PC-3 (cell line): ENCODE measurements at places on chromosomes 2 and 18.
A peak's percentile ranks its signal among the peaks of the same experiment; 100 is the strongest.

GRCh38 chr2:177818412-177818811, 254.2 kb downstream of the PDE11A start:
- no peak for DNase-seq

DNA sequence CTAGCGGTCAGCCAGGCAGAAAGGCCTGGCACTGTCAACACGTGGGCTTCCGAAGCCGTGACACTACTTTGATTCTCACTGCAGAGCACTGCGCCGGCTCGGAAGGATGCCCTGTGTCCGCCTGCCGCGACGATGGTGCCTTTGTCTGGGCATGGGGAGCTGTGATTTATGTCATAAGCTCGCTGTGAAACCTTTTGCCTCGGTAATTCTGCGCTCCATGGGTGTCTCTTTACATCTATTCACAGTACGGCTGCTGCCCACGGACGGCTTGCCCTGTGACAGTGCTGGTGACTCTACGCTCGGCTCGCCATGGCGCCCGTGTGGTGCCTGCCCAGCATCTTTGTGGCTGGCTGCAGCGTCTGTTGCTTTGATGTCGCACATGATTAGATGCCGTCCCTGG, 43.1 kb upstream of the GBX2 start:
- DNase-seq, result no peak

GRCh38 chr18:57137847-57138246, 9.0 kb upstream of the BOD1L2 start:
- no peak for DNase-seq

GRCh38 chr2:58900246-58901027, 659.3 kb upstream of the FANCL start:
- DNase-seq, result no peak

DNA sequence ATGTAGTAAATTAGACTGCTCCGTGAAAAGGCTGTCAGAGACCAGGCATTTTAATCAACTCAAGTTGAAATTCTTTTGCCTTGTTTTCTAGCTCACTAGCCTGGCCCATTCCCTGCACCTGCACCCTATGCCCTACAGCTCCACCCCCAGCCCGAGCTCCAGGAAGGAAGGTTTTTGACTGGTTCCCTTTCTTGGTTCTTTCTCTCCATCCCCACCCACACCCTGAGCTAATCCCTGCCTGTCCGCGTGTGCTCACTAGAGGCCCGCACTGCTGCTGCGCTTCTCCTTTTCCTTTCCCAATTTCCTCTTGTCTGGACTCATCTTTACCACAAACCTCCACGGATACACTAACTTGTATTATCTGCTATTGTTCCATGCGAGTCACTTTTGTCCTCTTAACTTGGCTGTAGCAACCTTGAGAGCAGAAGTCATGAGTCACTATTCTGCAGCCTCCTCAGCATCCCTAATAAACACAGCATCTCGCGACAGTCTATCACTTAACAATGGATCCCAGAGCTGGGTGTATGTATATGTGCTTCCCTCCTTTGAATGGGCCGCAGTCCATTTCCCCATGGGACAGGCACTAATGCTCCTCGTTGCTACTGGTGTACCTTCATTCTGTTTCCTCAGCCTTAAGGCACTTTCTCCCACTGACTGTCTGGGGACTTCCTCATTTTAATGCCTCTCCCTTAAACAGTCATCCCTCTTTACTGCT, 36.5 kb downstream of the COLEC12 start:
- no peak for DNase-seq

DNA sequence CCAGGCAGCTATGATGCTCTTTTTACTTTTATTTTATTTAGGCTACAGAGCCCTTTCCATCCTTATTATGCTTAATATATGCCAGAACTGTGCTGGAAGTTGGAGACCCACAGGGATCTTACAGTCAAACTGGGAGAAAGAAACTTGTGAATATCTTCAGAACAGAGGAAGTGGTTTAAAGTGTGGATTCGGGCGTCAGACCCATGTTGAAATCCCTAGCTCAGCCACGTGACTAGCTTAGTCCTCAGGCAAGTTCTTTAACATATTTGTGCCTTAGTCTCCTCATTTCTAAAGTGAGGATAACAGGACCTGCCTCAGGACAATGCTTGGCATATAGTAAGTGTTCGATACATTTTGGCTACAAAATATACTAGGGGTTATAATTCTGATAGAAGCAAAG, 59.1 kb downstream of the MAP3K20 start:
- DNase-seq, result no peak

GRCh38 chr18:40013001-40013609, 1941.9 kb upstream of the PIK3C3 start:
- no peak for DNase-seq

GRCh38 chr2:172655838-172656573, 79.6 kb upstream of the RAPGEF4 start:
- DNase-seq, result peak; percentile 70

GRCh38 chr2:226558418-226558817, 241.2 kb downstream of the IRS1 start:
- no peak for DNase-seq

GRCh38 chr2:205531489-205532148, 150.7 kb upstream of the NRP2 start:
- DNase-seq, result no peak

GRCh38 chr18:22505141-22505591, 87.5 kb upstream of the CTAGE1 start:
- peak; percentile 55 for DNase-seq

DNA sequence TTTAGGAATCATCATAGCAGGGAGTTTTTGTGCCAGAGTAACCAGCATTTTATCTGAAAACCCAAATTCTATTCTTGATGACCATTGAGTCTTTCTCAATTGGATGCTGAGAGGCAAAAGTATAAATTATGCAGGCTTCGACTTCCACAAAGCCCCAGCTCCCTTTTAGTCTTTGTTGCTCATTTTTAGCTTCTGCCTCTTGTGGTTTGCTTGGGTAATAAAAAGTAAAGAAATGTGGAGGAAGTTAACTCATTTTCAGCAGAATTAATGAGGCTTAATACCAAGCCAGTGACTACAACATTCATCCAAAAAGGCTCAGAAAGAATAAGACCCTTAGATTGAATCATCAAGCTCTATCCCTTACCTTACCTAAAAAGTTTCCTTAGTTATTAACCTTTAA, 18.6 kb downstream of the ERMN start:
- peak; percentile 12 for DNase-seq

DNA sequence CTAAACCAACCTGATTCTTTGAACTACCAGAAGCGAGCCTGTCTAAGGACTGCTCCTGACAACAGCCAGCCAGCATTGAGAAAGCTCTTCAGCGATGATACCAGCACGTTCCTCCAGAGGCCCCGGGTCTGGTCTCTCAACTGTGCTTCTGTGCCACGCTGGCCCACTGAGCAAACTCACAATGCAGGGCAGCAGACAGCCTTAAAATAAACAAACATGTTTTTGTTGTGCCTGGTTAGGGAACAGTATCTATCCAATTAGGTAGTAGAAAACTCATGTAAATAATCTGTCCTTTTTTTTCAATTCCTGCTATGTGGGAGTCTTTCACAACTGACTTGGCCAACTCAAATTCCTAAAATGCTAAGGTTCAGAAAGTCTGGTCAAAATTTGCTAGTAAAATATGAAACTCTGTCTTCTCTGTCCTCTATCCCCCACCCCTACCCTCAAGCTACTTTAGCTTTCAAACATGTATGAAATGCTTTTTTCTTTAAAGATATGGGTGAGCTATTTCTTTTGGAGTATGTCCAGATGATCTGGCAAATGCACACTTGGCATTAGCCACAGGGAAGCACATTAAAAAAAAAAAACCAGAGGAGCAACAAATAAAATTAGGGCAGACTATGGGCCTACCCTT, 21.4 kb upstream of the EML4 start:
- peak; percentile 37 for DNase-seq

- no peak for DNase-seq
Observed at GRCh38 chr2:44181648-44182047, 13.0 kb downstream of the PPM1B start.

GRCh38 chr18:7980136-7980535, 413.0 kb downstream of the PTPRM start:
- DNase-seq, result peak; percentile 5

- DNase-seq, result no peak
Observed at GRCh38 chr2:190065839-190066238, 3.3 kb upstream of the MSTN start.

- DNase-seq, result peak; percentile 56
Observed at GRCh38 chr2:173568054-173568453, 213.4 kb downstream of the CDCA7 start.

- peak; percentile 61 for DNase-seq
Observed at GRCh38 chr2:228841877-228842276, 429.2 kb downstream of the PID1 start.

DNA sequence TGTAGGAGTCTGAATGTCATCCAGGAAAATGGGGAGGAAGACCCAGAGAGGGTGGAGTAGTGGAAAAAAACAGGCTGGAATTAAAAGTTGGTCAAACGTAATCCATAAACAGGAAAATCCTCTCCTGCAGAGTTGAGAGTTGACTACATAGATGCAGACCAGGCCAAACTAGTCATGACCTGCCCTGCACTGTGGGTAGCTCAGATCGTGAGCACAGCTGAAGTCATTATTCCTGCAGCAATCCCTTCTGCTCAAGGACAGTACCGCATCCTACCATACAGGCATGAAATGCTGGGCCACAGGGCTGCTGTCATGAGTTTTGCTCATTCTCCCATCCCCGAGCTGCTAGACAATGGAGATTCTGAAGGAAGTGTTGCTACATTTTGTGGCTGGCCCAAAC, 352.2 kb downstream of the EN1 start:
- DNase-seq, result no peak

GRCh38 chr2:75703589-75704287, 7.0 kb downstream of the GCFC2 start:
- no peak for DNase-seq

DNA sequence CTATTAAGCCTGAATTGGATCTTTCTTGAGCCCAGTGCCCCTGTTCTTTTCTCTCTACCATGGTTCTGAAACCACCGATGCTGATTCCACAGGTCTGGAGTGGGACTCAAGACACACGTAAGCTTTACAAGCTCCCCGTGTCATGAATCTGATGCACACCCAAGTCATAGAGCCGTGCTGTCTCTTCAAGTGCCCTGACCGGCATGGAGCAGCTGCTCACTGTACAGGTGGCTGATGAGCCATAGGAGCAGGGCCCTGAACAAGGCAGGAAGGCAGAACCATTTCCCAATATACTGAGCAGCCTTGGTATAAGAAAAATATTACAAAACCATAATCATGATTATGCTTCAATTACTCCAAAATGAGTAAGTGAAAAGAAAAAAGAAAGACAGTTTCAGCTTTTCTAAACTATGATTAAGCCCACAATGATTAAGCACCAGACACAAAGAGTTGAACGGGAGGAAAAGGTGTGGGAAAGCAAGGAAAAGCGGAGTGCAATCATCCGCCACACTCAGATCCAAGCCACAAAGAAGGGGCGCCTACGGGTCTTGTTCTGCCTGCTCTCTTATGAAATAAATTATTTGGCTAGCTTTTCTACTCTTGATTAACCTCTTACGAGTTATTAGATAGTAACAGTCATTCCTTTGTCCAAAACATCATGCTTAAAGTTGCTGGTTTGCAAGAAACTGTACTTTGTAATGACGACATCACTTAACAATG, 41.7 kb downstream of the NOL10 start:
- DNase-seq, result no peak

- peak; percentile 56 for DNase-seq
Observed at GRCh38 chr2:179129574-179130238, 79.8 kb upstream of the CCDC141 start.

DNA sequence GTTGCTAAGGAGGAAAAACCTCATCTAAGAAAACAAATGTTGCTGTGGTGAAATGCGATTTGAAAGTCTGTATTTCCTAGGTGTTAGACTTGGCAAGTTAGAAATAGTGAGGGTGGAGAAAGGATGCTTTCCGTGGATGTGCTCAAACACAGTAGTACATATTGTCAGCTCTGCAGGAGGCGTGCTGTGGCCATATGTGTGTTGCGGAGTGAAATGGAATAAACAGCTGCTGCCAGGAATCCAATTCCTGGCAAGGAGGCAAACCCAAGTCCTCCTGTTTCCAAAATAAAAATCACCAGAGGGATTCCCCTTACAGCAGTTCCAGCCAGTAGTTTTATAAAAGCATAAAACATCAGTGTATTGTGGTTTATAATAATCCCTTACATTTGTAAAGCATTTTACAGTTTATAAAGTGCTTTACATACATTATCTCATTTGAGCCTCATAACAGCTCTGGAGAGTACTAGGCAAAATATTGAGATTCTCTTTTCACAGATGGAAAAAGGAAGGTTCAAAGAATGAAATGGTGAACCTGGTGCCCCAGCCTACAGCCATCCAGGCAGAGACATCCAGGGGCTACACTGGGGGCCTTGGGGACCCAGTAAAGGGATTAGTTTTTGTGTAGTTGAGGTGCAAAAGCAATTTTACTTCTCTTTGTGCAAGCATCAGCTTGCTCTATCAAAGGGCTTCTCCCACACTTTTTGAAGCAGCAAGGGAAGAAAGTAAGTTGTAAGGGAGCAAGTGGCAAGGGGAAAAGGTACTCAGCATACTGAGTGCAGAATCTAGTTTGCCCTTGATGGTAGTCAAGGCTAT, 206.0 kb downstream of the AGPS start:
- no peak for DNase-seq

DNA sequence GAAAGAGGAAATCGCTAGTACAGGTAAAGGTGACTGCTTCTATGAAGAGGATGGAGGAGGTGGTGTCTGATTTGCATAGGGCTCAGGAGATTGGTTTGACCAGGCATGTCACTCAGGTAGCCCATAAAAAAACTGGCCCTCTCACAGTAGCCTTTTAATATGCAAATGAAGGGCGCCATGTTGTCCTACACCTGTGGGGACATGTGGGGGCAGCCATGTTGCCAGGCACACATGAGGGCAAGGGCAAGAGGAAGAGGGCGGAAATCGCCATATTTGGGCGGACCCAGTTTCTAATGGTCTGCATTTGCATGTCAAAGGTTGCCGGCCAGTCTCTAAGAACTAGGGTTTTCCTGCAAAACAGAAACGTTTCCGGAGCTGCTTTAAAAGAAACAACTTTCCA, 1330.6 kb downstream of the DSC3 start:
- DNase-seq, result no peak

GRCh38 chr2:32009516-32010256, 1.1 kb downstream of the MEMO1 start:
- peak; percentile 23 for DNase-seq

- peak; percentile 37 for DNase-seq
Observed at GRCh38 chr2:113755035-113755834, 1.2 kb downstream of the SLC35F5 start.

- DNase-seq, result no peak
Observed at GRCh38 chr2:198080879-198081765, 276.7 kb downstream of the PLCL1 start.

GRCh38 chr2:143426296-143426695, 297.1 kb downstream of the ARHGAP15 start:
- DNase-seq, result peak; percentile 76

GRCh38 chr2:99748344-99748743, 258.5 kb upstream of the REV1 start:
- DNase-seq, result peak; percentile 18

- no peak for DNase-seq
Observed at GRCh38 chr2:53312721-53313120, 454.9 kb upstream of the CHAC2 start.

- DNase-seq, result peak; percentile 49
Observed at GRCh38 chr2:579351-579886, 97.8 kb downstream of the TMEM18 start.
